Fibroblast of the conjunctiva (primary cell): ENCODE measurements at places on chromosomes 13 and 19.

DNA sequence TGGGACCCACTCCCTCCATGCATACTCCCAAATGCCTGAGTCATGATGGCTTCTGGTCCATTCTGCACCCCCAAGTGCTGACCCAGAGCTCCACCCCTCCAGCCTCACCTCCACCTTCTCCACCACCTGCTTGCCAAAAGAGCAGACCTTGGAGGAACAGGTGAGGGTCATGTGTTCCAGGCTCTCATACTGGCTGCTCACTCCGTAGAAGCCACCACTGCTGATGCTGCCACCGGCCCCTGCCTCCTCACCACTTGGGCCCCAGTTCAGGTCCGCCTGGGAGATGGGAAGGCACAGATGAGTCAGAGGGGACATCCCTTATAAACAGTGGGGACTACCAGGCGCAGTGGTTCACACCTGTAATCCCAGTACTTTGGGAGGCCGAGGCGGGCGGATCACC, 7.9 kb downstream of the CD37 start:
- DNase-seq = no peak

- DNase-seq = no peak
Measured at GRCh38 chr19:36330216-36330615, 48.8 kb downstream of the ZFP14 start.

GRCh38 chr19:6354098-6354674, 7.1 kb upstream of the CLPP start:
- DNase-seq = no peak

DNA sequence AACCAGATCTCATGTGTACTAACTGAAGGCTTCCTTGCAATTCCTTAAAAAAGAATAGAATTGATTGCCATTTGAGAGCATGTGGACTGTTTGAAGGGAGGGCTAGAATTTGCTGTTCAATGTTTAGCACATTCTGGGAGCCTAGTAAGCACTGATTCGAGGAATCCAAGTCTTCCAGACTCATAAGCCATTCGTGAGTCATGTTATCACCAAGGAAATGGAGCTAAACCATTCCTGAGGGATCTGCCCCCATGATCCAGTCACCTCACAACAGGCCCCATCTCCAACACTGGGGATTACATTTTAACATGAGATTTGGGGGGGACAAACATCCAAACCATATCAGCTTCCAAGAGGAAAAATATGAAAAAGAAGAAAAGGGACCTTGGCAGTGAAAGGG, 276.4 kb downstream of the KCNRG start:
- no peak for DNase-seq

DNA sequence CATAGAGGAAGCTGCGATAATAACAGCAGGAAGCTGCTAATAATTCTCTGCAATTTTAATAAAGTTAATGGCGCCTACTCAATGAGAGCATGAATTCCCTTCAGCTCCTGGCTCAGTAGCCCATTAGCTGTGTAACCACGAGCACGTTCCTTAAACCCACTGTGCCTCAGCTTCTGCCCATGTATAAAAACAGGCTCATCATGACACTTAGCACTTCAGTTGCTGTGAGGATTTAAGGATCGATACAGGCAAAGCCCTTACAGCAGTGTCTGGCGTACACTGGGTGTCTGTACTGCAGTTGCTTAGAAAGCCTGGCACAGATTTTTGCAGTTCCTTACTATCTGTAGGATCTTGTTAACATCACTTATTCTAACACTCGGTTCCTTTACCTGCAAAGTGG, 673.4 kb upstream of the ARGLU1 start:
- DNase-seq = no peak

GRCh38 chr13:48646791-48647190, 6.9 kb upstream of the CYSLTR2 start:
- DNase-seq = no peak

DNA sequence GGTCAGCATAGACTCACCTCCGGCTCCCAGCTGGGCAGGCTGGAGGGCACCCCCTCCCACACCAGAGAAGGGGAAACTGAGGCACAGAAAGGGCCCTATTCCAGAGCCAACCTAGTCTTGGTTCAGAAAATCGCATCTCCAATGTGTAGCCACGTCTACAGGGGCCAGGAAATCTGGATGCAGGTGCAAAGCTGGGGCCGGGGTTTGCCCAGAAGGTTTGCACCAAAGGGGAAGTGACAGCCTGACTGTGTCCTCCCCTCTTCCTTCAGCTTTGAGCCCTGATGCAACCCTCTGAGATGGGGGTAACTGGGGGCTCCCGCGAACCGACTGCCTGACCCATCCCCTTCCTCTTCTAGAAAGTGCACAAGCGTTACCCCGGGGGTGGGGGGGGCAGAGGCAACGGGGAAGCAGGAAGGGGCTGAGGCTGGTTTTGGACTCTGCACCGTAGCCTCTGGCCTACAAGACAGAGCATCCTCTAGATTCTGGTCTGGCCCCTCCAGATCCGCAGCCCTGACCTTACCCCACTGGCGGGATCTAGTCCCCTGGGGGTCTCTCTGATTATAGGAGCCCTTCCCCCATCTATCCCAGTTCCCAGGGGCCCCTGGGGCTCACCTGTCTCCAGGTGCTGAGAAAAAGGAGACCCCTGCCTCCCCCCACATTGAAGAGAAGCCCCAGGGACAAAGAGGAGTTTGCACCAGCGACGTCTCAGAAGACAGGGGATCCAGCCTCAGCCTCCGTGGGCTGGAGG, 1.1 kb upstream of the ONECUT3 start:
- DNase-seq = no peak

GRCh38 chr19:39590265-39590664, 12.1 kb upstream of the LGALS13 start:
- DNase-seq = no peak

DNA sequence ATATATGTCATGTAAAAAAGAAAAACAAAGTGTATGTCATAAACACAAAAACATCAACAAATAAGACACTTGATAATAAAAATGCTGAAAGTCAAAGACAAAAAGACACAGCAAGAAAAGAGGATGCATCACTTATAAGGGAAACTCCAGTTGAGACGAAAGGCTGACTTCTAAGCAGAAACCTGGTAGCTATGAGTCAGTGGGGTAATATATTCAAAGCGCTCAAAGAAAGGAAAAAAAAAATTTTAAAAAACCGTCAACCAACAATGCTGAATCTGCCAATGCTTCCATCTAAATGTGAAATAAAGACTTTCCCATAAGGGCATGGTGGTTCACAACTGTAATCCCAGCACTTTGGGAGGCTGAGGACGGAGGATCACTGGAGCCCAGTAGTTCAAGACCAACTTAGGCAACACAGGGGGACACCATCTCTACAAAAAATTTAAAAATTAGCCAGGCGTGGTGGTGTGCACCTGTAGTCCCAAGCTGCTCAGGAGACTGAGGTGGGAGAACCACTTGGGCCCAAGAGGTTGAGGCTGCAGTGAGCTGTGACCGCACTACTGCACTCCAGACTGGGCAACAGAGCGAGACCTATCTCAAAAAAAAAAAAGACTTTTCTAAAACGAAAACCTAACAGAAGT, 24.0 kb downstream of the USP12 start:
- no peak for DNase-seq

DNA sequence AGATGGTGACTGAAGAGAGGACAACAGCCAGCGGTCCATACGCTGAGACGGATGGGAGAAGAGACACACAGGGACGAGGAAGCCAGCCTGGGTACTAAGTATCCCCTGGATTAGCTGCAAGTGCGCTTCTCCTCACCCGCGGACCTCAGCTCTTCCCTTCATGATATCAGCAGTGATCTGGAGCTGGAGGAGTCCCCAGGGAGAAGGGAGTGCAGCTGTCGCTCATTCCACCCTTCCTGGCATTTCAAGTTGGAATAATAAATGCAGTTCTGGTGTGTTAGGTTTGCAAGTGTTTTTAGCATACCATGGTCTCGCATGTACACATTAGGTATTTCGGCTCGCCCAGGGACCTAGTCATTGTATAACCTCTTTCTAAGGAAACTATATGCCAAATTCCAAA, 88.5 kb upstream of the C1QTNF9B start:
- DNase-seq = no peak

GRCh38 chr19:46659151-46660007, 1.6 kb downstream of the DACT3 start:
- no peak for DNase-seq

DNA sequence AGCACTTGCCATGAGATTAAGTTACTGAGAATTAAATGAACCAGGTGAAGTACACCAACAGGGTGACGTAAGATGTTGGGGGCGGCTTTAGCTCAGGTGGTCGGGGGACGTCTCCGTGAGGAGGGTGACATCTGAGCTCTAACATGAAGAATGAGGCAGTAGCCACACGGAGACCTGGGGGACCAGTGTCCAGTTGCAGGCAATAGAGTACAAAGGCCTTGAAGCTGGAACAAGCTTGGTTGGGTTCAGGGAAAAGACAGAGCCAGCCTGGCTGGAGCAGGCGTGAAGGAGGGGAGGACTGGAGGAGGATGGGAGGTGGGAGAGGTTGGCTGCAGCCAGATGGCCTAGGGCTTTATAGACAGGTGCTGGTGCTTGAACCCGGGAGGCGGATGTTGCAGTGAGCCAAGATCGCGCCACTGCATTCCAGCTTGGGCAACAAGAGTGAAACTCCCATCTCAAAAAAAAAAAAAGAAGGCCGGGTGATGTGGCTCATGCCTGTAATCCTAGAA, 1.6 kb downstream of the SPINT2 start:
- DNase-seq = no peak

GRCh38 chr19:54430306-54431254, 15.3 kb downstream of the TTYH1 start:
- no peak for DNase-seq

GRCh38 chr13:30466358-30466714, 600 bp upstream of the HMGB1 start:
- DNase-seq = no peak
